Osteocyte (in vitro differentiated cells): ENCODE measurements at places on chromosomes 1 and 21. TPM values are rescaled to one million over a fixed set of nuclear protein-coding genes. Genes with fewer than 3 reads are reported as not detected.

GRCh38 chr1:118970451-118970850 is 17.7 kb downstream of the TBX15 start:
- DNase-seq = no peak

DNA sequence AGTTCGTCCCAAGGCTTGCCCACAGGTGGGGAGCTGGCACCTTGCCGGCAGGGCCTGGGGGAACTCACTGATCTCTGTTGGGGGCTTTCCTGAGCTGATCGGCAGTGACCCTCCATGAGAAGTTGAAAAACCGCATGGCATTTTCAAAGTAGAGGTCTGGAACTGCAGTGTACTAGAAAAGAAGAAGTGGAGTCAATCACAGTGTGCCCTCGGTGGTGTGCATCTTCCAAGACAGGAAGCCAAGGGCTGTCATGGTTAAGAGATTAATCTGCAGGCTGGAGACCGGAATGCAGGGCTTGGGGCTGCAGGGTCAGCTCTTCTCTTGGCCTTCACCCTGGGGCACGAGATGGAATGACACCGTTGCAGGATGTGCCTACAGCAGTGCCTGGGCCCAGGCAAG is 56.8 kb downstream of the ECE1 start:
- no peak for DNase-seq

The OR2L3 gene
- total RNA-seq = not detected in 2 replicates

DNA sequence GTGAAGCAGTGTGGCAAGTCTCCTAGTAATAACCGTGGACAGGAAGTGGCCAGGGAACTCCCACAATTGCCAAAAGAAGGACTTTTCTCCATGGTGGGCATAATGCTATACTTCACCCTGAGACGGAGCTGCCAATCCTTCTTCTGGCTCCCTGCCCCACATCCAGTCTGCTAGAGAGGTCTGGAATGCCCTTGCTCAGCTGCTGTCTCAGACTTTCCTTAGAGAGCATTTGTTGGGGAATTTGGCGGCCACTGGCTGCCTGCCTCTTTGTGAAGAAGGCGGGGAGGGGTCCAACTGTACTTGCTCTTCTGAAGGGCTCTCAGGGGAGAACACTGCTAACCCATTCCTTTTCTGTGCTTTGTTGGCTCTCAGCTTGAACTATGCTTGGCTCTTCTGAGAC is 123.7 kb upstream of the EDN2 start:
- no peak for DNase-seq

- no peak for DNase-seq
Observed at GRCh38 chr1:200274116-200274515, 135.7 kb downstream of the ZNF281 start.

DNA sequence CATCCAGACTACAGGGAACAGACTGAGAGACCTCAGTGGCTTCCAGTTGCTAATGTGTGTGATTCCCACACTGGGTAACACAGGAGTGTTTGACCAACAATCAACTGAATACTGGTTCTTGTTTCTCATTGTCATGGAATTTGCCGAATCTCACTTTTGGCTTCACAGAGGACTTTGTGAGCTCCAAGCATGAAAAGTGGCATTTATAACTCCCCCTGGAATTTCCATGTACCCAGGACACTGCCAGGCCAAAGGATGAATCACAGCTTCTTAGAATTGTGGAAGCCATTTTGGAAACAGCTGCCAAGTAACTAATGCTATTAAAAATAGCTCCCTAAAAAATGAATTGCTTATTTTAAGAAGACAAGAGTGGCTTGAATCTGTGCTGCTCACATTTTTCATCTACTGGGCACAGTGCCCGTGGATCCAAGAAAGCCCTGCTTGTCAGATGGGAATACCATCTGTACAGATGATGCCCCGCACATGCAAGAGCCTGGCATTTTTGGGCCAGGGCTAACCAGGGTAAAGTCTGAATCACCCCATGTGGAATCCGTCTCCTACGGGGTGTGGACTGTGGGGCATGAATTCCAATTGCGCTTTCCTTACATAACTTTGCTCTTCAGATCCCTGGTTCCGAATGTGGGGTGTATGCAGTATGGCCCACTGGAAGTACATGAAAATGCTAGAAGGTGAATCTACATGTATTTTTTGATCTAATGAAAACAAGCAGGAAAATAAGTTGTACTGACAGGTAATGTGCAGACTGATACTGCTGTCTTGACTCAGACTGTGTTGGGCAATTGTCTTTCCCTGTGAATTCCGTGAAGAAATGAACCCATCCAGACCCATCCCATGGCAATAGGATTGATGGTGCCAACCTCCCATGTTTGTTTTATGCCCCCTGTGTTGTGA is 487.3 kb downstream of the SIPA1L2 start:
- DNase-seq = no peak

- no peak for DNase-seq
Observed at GRCh38 chr1:10734962-10735544, 61.4 kb downstream of the CASZ1 start.

DNA sequence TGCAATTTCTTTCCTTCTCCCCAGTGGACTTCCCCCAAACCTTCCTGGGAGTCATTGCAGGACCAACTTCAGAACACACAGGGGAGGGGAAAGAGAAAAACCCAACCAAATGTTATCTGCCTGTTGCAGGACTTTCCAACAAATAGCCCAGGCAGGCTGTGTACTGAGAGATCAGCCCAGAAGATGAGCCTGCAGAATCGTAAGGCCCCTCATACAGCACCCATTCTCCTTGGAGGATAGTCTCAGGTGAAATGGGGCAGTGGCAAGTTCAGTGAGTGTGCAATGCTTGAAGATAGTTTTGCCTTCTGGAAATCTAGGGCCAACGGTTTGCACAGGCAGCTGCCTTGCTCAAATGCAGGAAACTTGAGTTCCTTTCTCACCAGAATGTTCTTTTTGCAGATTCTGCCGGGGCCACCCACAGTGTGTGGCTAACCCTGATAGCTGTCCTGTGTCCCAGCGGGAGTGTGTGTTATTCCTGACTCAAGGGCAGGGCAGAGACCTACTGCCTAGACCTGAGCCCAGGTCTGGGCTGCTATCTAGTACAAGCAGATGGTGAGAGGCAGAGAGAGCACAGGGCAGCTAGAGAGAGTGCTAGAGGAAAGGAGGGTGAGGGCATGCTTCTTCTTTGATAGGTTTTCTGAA is 48.8 kb downstream of the GADD45A start:
- no peak for DNase-seq

- no peak for DNase-seq
Observed at GRCh38 chr1:46171351-46171750, 3.5 kb upstream of the TSPAN1 start.

GRCh38 chr1:47555306-47555705 is 117.5 kb downstream of the FOXD2 start:
- no peak for DNase-seq

DNA sequence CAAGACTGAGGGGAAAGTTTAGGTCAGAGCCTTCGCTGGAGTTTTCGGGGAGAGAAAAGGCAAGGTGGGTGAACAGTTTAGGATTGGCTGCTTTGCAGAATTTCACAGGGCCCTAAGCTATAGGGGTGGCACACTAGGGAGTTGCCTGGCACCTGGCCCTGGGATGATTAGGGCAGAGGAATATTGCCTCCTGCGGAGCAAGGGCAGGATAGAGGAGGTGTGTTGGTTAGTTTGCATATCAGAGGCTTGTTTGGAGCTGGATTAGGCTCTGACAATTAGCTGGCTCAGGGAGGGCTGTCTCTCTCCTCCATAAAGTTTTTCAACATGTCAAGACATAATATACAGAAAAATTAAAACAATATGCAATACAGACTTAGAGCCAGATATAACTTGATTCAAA is 436.4 kb downstream of the DISC1 start:
- no peak for DNase-seq

DNA sequence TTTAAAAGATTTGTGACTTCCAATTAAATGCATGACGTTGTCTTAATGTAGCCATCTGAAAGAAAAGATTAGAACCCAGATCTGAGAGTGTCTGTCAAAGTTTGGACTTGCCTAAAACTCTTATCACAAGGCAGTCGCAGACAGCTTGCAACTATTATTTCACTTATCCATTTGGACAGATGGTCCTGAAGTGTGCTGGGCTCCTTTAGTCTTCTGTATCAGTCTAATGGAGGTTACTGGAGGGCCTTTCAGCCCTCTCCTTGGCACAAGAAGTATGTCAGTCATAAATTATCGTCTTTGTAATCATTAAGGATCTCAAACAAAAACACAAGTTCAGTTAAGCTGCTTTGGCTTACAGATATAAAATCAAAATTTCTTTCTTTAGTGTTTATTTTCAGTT is 15.5 kb downstream of the PROX1 start:
- no peak for DNase-seq

- no peak for DNase-seq
Observed at GRCh38 chr1:77509051-77509492, 173.4 kb downstream of the ZZZ3 start.

DNA sequence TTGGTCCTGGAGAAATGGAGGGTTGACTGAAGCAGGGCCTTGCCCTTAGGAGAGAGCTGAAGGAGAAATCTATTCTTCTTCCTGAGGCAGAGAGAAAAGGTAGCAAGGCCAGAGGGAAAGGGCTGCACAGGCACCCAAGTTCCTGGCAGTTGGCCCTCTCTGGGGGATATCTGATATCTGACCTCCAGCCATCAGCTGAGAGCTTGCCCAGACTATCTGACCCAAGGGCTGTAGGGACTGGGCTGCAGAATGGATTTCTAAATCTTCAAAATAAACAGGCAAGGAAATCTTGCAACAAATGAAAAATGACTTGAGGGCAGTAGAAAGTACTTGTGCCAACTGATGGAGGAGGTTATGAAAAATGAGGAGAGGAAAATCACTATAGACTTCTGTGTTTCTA is 498 bp upstream of the CLCA2 start:
- DNase-seq = no peak

- no peak for DNase-seq
Observed at GRCh38 chr1:93080179-93080823, 1.2 kb downstream of the MTF2 start.

The GMEB1 gene
- total RNA-seq = 17.1 and 17.9 TPM in 2 replicates

DNA sequence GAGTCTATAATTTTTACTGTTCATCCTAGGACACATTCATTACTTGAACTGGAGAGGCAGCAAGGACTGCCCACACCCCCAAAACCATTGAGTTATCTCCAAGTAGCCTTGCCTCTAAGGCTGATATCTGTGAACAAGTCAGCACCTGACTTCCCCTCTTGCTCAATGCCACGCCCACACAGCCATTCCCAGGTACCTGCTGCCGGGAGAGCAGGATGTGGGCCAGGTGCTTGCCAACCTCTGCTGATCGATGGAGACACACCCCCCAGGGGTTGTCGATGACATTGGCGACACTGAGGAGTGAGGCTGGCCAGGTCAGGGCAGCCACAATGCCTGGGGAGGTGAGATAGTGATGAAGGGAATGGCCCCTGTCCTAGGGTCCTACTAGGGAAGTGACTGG is 60.1 kb downstream of the TMCO4 start:
- DNase-seq = no peak

The IGSF5 gene
- total RNA-seq = not detected in 2 replicates

GRCh38 chr1:210321131-210321530 is 7.6 kb upstream of the HHAT start:
- no peak for DNase-seq

- no peak for DNase-seq
Observed at GRCh38 chr1:83761167-83762038, 237.5 kb downstream of the TTLL7 start.

The WNT4 gene
- 0.13 and 0.19 TPM in 2 replicates for total RNA-seq

The NCMAP gene
- total RNA-seq = not detected in 2 replicates

DNA sequence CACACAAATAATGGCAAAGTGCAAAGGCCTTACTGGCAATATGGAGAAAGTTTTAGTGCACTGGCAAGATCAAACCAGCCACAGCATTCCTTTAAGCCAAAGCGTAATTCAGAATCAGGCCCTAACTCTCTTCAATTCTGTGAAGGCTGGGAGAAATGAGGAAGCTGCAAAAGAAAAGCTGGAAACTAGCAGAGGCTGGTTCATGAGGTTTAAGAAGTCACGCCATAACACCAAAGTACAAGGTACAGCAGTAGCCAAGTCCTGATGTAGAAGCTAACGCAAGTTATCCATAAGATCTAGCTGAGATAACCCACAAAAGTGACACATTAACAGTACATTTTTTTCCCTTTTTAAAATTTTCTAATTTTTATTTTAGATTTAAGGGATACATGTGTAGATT is 57.1 kb downstream of the SLC27A3 start:
- no peak for DNase-seq

The GJA9 gene
- total RNA-seq = not detected in 2 replicates

- DNase-seq = no peak
Observed at GRCh38 chr1:203526572-203526971, 32.6 kb downstream of the OPTC start.

The SPRR2B gene
- not detected in 2 replicates for total RNA-seq

GRCh38 chr1:19369396-19370090 is 57.4 kb downstream of the SLC66A1 start:
- no peak for DNase-seq

- DNase-seq = no peak
Observed at GRCh38 chr1:200634261-200635122, 13.9 kb upstream of the KIF14 start.

The UBL4B gene
- total RNA-seq = not detected in 2 replicates

DNA sequence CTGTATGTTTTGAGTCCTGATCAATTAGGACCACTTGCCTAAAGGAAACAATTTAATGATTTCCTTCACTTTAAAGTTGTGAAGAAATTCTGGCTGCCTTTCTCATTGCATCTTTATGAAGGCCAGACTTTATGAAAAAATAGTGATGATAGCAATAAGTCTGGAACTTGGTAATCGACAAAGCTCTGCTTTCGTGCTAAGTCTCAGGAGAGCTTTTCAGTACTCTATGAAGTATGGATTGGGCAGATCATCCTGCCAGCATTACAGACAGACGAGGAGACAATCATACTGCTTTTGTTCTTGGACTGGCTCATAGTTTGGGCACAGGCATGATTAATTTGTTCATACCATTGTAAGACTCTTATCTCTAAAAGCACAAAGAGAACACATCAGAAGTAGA is 45.5 kb upstream of the KCNJ15 start:
- no peak for DNase-seq

DNA sequence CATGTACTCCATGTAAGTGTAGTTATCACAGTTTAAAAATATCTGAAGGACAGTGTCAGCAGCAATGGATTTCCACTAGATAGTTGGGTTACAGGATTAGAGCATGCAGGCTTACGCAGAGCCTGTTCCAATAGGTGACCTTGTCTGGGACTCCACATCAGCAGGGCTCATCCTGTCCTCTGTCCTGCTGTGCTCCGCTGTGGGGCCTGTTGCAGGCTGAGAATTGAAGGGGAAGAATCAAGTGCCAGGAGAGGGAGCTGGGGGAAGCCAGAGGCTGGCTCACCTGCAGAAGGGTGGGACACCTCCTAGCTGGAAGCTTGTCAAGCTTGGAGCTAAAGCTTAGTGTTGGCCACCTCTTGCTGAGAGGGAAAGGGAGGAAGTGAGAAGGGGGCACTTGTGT is 62.8 kb downstream of the XCL2 start:
- DNase-seq = no peak

DNA sequence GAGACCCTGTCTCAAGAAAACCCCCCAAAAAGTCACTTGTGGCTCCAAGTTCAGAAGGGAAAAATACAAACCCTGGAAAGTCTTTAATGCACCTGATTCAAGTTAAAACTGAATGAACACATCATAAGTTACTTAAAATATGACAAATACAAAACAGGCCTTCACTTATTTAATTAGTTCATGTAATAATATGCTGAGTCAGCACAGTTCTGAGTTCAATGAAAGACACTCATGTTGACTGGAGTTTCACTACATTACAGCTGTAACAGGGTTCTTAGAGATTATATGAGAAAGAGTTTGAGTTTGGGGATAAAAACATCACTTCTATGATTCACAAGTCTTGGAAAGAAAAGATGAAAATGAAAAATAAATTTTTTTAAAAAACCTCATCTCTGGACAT is 51.0 kb downstream of the DEGS1 start:
- no peak for DNase-seq
